ENCODE measurements at places on chromosomes 1 and 21.

- no peak for DNase-seq
Measured at GRCh38 chr21:39690454-39690853, 54.5 kb upstream of the IGSF5 start.

- no peak for DNase-seq
Measured at GRCh38 chr1:43947061-43947873, 517 bp downstream of the IPO13 start.

- DNase-seq: no peak
Measured at GRCh38 chr21:31898933-31899630, 26.3 kb downstream of the HUNK start.

DNA sequence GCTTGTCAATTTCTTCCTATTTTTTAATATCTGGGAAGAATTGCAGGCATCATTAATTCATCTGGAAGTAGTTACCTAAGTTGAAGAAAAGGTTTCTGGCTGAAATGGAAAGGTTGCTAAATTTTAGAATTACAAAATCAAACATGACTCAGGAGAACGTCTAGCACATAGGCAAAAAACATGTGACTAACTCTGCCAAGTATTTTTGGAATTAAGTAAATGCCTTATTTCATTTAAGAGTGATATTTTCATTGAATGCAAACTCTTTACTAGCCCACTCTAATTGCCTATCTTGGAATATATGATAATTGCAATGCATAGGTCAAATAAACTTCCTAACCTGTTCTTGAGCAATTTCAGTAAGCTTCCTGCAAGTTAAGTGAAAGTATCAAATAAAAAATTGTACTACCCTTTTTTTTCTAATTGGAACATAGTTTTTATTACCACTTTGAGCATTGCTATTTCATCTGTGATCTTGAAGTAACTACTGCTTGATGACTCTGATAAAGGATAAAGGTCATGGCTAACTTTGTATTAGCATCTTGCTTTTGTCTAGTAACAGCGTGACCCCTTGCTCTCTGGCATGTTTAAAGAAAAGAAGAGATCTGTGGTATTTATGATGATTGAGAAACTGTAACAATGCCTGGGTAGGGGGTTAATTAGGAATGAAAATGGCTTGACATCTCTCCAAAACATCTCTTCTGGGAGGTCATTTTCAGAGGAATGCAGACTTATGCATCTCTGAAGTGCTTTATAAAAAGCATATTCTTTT lies 208.3 kb upstream of the NCAM2 start:
- DNase-seq: no peak

GRCh38 chr1:83103341-83103740 lies 895.6 kb downstream of the TTLL7 start:
- no peak for DNase-seq

DNA sequence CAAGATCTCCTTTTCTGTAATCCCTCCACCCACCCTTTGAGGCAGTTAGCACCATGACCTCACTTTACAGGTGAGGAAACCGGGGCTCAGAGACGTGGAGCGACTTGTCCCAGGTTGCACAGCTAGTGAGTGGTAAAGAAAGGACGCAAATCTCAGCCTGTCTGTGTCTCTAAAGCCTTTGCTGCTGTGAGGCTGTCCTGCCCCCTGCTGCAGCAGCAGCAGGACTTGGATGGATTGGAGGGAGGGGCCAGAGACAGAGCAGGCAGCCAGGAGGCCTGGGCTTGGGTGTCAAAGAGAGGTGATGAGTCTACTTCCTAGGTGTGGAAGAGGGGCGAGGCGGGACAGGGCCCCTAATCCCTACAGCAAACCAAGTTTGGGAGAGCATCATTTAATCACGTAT lies 69.6 kb downstream of the PTPRU start:
- no peak for DNase-seq

DNA sequence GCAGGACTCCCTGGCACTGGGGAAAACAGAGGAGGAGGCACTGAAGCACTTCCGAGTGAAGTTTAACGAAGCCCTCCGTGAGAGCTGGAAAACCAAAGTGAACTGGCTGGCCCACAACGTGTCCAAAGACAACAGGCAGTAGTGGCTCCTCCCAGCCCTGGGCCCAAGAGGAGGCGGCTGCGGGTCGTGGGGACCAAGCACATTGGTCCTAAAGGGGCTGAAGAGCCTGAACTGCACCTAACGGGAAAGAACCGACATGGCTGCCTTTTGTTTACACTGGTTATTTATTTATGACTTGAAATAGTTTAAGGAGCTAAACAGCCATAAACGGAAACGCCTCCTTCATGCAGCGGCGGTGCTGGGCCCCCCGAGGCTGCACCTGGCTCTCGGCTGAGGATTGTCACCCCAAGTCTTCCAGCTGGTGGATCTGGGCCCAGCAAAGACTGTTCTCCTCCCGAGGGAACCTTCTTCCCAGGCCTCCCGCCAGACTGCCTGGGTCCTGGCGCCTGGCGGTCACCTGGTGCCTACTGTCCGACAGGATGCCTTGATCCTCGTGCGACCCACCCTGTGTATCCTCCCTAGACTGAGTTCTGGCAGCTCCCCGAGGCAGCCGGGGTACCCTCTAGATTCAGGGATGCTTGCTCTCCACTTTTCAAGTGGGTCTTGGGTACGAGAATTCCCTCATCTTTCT lies 75.5 kb downstream of the PIK3CD start:
- DNase-seq: no peak

DNA sequence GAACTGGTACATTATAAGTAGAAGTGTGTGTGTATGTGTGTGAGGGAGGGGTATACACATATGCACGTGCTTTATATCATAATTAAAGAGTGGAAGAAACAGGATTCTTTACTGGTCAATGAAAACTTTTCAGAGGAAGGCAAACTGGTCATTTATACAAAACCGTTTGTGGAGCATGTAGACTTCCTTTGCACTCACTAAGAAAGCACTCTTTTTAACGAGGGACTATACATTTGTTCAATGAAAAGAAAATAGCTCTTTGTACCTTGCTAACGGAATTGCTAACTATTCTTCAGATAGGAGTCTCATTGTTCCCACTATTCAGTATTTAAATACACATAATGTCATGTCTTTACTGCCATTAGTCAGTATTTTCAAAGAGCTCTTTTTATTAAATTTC lies 219.3 kb downstream of the ST6GALNAC3 start:
- no peak for DNase-seq

DNA sequence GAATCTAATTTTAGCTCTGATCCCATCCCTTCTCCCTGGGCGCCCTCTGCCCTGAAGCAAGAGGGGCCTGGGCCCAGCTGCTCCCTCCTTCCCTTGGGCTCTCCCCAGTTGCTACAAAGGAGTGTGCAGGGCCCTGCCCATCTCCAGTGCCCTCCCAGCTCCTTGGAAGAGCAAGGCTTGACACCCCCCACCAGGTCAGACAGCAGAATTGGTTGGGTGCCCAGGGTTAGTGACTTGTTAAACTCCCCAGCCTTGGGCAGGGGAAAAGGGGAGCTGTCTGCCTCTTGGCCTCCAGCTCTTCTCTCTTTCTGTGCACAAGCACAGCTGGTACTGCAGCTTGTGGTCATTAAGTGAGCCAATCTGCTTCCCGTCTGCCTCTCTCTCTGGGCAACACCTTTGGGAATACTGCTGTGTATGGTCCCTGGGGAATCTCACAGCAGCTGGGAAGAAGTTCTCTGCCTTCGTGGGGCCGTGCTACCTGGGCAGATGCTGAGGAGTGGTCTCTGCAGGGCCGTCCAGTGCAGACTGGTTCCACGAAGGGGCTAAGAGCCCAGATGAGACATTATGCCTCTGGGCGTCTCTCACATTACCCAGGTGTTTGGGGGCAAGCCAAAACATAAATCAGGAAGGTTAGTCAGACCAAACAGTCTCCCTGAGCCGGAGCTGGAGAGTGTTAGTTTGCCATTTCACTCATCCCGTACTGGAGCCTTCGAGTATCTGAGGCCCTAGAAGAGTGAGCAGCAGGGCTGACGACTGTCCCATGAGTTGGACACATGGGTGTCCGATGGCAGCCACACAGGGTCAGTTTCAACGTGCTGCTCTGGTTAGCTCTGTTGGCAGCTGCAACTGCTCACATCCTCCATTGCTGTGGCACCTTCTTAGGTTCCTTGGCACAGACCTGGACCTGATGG lies 37.3 kb downstream of the TMEM53 start:
- DNase-seq: no peak

DNA sequence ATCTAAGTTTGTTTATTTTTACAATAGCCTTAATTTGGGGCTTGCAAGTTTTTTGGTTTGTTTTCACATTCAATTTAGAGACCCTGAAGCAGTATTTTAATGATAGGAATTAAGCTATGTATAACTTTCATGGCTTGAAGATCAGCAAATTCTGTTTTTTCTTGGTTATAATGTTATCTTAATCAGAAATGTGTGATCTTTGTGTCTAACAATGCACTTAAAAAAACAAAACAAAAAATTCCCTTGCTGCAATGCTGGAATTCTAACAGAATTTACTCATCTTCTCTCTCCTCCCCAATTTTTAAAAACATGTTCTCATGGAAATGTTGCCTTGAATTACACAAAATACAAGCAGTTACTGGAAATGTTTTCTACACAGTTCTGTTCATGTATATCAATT lies 113.1 kb downstream of the OLFML2B start:
- DNase-seq: no peak

GRCh38 chr1:54764922-54765561 lies 719 bp upstream of the PARS2 start:
- DNase-seq: no peak

DNA sequence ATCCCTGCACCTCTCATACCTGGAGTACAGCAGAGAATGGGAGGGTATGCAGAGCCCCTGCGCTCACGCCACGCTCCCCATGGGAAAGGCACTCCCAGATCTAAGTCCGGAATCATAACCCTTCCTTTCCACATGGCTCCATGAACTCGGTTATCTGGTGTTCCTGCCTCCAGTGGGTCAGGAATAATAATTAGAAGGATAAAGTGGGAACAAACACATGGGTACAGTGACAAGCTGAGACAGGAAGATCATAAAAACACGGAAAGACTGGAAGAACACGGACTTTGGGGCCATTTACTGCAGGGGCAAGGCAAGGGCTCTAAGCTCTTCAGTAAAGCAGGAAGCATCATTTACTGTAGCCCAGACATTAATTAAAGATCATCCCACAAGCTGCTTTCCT lies 48.6 kb downstream of the FOXO6 start:
- no peak for DNase-seq

- DNase-seq: no peak
Measured at GRCh38 chr1:1599030-1599934, 653 bp downstream of the FNDC10 start.

- DNase-seq: no peak
Measured at GRCh38 chr1:243489158-243489527, 233.3 kb downstream of the SDCCAG8 start.

DNA sequence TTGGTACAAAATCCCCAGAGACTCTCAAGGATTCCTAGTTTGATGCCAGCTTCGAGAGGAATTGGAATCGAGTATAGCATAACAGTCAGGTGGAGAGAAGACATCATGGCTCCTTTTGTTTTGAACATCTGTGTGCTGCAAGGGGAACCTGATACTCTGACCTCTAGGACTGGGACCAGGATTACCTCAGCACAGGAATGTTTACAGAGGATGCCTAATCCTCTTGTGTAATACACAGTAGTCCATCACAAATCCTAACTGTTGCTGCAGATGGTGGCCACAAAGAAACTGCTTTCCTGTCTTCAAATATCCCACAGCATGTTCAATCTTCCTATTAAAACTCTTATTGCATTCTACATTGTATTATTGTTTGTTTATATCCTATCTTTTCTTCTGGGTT lies 111.8 kb upstream of the PRMT6 start:
- no peak for DNase-seq

DNA sequence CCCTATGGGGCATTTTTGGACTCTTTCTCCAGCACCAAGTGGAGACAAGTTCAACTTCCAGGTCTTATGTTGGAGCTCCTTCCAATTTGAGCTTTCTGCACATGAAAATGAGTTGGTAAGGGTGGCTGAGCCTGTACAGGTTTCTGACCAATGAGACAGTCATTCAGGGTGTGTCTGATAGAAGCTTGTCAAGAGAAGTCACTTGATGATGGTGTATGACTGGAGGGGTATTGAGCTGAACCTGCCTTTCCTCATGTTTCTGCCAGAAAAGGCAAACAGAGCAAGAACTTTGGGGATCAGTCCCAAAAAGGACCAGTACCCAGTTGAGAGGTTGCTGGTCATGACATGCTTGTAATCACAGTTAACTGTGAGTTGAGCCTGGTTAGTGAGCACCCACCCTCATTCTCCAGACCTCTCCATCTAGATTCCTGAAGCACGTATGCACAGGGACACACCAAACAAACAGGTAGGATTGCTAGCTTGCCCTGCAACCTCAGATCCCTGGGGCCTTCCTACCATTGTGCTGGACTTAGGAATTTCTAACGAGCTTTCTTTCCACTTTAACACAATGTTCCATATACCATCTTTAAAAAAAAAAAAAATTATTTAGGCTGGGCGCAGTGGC lies 26.6 kb downstream of the FAM89A start:
- DNase-seq: no peak

- DNase-seq: no peak
Measured at GRCh38 chr21:41750532-41751151, 16.2 kb downstream of the RIPK4 start.

DNA sequence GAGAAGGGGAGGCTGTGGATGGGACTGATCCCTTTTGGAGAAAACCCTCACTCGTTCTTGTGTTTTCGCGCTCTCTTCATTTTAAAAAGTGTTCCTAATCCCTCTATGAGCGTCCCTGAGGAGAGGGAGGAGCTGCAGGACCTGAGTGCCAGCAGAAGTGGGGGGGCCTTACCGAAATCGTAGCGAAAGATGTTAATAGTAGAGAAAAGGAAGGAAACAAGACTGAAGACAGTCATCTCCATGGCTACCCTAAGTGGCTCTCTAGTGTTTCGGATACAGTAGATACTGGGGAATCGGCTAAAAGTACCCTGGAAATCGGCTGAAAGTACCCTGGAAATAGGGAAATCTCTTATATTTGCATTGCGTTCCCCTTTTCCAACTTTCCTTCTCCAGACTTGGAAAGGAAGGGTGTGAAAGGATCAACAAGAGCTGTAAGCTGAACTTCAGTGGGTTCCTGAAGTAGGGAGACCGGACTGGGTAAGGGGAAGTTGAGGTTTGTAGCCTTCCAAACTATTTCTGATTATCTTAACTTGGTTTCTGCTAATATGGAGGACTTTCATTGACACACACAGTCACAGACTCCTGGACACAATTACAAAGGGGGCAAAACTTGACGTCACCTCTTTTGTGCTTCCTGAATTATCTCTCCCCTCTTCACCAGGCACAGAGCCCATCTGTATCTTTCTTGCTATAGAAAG lies 486 bp upstream of the DSTYK start:
- no peak for DNase-seq

DNA sequence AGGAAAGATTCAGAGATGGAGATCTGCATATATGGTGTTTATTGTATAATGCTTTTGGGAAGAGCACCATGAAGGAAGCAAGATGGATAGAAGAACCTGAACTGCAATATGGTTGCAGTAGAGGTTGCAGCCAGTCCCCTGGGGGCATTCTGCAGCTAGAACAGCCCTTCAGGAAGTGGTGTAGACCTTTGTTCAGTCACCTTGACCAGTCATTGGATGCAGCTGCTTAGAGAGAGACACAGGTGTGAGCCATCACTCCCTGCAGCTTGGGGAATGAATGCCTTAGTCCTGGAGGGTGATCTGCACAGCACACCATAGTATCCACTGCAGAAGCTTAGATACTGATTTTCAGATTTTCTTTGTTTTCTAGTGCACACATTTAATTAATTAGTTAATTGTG lies 42.3 kb downstream of the NEK7 start:
- no peak for DNase-seq

- no peak for DNase-seq
Measured at GRCh38 chr1:95139039-95139438, 21.9 kb downstream of the TLCD4 start.

All from stimulated activated CD4-positive, alpha-beta T cell treated with anti-CD3 and anti-CD28 coated beads, TNF-alpha, amount 100 ng/mL, for 1 hour (primary cell).